ENCODE measurements at places on chromosomes 16 and 17. TPM values are rescaled to one million over a fixed set of nuclear protein-coding genes. Genes with fewer than 3 reads are reported as not detected.

DNA sequence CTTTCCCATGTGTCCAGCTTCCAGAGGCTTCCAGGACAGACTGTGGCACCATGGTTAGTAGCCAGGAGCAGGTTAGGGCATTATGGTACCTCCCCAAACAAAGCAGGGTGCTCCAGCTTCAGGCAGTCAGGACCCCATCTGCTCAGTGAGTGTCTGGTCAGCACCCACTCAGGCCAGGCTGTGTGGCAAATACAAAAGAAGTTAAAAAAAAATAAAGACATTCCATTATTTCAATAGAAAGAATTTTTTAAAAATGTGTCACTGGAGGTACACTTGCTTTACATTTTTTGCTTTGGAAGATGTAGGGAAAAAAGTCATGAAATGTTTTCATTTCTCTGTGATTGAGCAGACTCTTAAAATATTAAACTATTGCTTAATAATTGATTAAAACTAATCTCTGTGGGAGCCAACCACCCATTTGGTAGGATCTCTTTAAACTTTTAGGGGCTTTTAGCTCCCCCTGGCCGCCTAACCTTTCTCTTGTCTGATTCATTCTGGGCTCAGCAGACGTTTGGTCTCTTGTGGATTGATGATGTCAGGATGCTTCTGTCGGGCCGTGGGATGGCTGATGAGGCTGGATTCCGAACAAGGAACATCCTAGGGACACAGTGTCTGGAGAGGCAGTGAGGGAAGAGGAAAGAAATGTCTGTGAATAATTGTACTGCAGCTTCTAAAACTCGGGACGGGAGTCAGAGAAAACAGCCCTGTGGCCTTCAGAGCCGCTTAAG, 28.4 kb upstream of the NPTX1 start:
- peak; percentile 95 for DNase-seq

DNA sequence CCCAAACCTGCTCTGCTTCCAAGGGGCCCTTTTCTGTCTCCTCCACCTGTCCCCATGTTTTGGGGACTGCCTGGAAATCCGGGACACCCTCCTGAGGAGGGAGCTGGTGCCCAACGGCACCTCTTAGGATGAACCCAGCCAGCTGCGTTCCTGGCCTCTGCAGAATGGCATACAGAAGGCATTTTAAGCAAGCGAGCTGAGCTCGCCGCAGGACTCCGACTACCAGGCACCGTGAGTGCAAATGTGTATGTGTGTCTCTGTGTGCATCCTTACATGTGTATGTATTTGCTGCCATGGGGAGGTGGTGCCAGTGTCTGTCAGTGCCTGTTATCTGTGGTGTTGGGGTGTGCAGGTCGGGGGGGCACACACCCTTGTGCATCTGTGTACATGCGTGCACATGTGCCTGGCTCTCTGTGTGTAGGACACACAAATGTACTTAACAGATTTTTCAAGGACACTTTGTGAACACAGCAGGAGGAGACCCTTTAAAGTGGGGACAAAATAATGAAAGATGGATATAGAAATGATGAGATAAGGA, 39.3 kb downstream of the ABAT start:
- DNase-seq: no peak

DNA sequence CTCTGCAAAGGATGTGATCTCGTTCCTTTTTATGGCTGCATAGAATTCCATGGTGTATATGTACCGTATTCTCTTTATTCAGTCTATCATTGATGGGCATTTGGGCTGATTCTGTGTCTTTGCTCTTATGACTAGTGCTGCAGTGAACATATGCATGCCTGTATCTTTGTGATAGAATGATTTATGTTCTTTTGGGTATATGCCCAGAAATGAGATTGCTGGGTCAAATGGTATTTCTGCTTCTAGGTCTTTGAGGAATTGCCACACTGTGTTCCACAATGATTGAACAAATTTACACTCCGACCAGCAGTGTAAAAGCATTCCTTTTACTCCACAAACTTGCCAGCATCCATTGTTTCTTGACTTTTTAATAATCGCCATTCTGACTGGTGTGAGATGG, 60.2 kb upstream of the ADORA2B start:
- no peak for DNase-seq

DNA sequence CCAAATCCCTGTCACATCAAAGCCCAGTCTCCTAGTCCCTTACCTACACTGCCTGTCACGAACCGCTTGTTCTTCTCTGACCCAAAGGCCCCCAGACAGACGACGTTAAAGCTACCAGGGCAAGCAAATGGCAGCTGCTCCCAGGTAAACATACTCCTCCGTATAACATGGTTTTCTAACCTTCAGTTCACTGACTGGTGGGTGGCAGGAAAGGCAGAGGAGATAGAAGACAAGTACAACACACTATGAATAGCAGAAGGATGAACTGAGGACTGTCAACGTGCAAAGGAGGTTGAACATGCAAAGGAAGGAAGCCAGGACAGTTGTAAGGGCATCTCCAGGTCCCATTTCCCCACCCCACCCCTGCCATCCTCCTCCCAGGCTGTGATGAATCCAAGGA, 449.8 kb downstream of the SHISA9 start:
- DNase-seq: no peak

DNA sequence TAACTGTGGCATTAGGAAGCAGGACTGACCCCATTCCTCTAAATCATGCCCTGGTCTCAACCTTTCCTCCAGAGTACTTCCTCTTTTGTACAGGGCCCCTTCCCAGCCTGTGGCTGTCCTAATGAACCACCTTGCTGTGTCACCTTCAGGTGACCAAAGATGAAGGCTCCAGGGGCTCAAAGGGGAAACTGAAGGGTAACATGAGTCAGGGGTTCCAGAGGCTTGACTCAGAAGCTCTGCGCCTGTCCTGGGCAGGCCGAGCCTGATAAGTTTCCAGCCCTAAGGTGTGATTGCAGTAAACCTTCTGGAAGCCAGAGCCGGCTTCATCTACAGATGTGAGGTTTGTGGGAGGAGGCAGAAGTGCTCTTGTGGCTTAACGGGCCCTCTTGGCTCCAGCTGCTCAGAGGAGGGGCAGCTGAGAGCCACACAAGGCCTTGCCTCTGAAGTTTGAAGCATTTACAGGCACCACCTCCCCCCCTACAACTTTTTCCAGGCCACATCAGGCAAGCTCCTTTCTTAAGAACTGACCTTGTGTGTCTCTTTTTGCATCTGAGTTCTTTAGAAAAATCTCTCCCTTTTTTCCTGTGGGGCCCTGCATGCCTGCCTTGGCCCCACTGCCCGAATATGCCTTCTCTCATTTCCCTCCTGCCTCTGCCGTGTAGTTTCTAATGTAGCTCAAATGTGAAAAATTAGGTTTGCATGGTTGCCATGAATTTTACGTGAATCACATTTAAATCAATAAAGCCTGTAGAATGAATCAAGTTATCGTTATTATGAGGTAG, 149.9 kb downstream of the CLEC16A start:
- no peak for DNase-seq

GRCh38 chr17:38544839-38545209, 60.9 kb downstream of the SRCIN1 start:
- no peak for DNase-seq

DNA sequence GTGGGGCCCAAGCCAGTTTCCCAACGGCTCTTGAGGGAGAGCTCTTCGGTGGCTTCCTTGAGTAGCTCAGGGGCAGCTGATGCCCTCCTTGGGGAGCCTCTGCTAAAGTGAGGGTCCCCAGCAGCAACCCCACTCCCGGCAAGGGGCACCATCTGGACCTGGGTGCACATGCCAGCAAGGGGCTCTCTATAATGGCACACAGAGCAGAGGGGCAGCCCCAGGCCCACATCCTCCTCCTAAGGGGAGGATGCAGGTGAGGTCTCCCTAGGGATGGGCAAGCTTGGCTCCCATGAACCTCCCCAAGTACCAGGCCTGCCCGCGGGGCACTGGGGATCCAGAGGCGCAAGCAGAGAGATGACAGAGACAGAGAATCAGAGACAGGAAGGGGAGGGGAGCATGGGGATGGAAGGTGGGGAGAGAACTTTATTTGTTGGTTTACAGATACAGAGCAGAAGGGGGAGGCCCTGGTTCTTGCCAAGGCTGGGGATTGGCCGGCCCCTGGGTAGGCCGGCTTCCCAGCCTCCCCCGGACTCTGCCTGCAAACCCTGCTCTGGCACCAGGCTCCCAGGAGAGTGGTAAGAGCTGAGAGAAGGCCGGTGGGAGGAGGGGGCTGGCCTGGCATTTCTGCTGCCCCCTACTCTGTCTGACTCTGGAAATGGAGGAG, 61.4 kb downstream of the SRCIN1 start:
- no peak for DNase-seq

DNA sequence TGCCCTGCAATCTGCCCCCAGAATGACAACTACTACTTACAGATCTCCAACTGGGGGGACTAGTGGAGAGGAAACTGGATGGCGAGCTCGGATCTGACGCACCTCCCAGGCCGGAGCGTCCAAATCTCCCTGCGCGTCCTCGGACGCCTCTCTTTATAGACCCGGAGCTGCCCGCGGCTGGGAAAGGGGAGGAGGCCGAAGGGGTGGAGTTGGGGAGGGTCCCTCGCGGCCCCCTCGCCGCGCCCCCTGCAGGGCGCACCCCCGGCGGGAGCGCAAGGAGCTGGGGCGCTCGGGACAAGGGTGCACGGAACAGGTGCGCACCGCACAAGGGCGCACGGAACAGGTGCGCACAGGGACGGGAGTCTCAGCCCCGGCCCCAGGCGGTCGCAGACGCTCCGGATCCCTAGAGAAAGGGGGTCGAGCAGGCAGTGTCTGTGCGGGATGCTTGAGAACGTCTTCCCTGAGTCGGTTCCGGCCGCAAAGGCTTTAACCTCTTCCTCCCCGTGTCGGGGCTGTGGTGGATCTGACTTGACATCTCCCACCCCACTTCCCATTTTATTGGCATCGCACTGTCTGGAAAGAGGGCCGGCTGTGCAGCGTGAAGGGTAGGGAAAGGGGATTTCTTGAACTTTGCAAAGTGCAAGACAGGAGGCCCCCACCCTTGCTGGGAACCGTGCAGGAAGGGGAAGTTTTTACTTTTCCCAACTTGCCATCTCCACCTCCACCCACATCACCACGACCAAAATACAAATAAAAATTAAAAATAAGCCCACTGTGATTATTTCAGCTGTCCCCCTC, at the start of gene MYH11:
MYH11 (minus strand) TSS at position 128 of the 798 bp plus-strand sequence. CDS start 18,776 bp downstream, outside the sequence.
- peak; percentile 22 for DNase-seq

DNA sequence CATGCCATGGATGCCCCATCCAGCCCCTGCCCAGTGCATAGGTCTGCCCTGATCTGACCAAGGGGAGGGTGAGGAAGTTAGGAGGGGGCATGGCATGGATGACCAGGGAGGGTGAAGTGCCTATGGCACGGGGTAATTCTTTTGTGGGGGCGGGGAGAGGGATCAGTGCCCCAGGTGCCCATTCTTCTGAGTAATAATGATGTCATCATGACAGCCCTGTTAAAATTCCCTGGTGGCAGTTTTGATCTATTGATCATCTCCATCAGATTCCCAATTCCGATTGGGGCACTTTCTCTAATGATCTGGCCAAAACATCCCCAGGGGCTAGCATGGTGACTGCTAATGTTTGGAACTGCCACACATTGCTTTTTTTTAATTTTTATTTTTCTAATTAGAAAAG, 392.2 kb downstream of the UTP18 start:
- DNase-seq: no peak

- DNase-seq: no peak
Observed at GRCh38 chr16:56372013-56372634, 53.2 kb downstream of the AMFR start.

DNA sequence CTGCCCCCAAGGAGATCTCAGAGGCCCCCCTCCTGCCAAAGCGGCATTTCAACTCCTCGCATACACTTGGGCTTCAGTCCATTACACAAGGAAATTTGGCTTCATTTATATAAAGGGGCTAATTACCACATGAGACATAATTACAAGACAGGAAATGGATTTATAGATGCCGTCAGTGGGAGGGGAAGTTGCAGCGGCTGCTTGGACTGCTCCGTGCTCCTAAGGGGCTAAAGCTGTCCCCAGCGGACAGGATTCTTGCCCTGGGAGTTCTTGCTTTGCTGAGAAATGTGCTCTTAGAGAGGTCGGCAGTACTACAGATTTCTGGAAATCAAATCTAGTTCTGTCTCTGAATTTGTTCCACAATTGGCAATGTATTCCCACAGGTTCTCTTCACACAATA, 57.2 kb upstream of the NLK start:
- DNase-seq: no peak

DNA sequence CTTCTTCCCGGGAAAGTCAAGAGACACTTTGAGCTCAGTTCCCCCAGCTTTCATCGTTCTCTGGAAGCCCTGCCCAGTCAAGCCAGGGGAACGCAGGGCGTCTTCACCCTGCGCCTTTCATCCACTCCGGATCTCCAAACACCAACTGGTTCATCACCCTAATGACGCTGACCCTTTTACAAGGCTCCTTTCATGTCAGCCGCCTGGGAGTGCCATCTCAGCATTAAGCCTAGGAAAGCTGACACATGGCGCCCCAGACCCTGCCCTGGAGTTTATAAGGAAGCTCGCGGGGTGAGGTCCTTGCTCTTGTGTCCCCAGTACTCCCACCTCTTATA, 594 bp upstream of the DNAJC7 start:
- peak; percentile 74 for DNase-seq

GRCh38 chr17:19313746-19314651, 48.5 kb downstream of the B9D1 start:
- DNase-seq: no peak

- peak; percentile 78 for DNase-seq
Observed at GRCh38 chr16:65122724-65123395, 997 bp upstream of the CDH11 start.

Gene NDRG4
- polyA plus RNA-seq: 2.5 TPM

Gene MYH2
- 0.32 TPM for polyA plus RNA-seq

Gene GABARAPL2
- polyA plus RNA-seq: 257 TPM

Gene C1QTNF8
- not detected for polyA plus RNA-seq

Gene TBC1D3G
- polyA plus RNA-seq: not detected

Gene SPATA2L
- polyA plus RNA-seq: 12.7 TPM

Gene NDE1
- 33.6 TPM for polyA plus RNA-seq

Gene ERN2
- polyA plus RNA-seq: not detected

Gene CSH1
- polyA plus RNA-seq: not detected

Gene CDH11
- 263 TPM for polyA plus RNA-seq

Gene TMEM88
- polyA plus RNA-seq: not detected

Gene HOXB4
- polyA plus RNA-seq: 1.2 TPM

Gene NPIPB2
- 2.0 TPM for polyA plus RNA-seq

Gene PPY
- not detected for polyA plus RNA-seq

Gene KRT9
- not detected for polyA plus RNA-seq

Gene FA2H
- not detected for polyA plus RNA-seq
